Dermis blood vessel endothelial cell (primary cell): ENCODE measurements at places on chromosomes 3 and 15. TPM values are rescaled to one million over a fixed set of nuclear protein-coding genes. Genes with fewer than 3 reads are reported as not detected.

SLCO2A1 gene
- 4.9 and 10.7 TPM in 2 replicates for total RNA-seq

GTF2E1 gene
- 38.4 and 45.9 TPM in 2 replicates for total RNA-seq

CTXN2 gene
- not detected in 2 replicates for total RNA-seq

CACNA2D2 gene
- not detected in 2 replicates for total RNA-seq

PPIB gene
- total RNA-seq: 815 and 1,069 TPM in 2 replicates

KLHL40 gene
- 0.17 TPM in 1 of 2 replicates, not detected in the other for total RNA-seq

PRSS50 gene
- not detected in 2 replicates for total RNA-seq

GPR149 gene
- total RNA-seq: not detected in 2 replicates

CIB2 gene
- total RNA-seq: 1.5 and 2.5 TPM in 2 replicates

MESP1 gene
- 0.14 and 0.34 TPM in 2 replicates for total RNA-seq

SLC25A20 gene
- total RNA-seq: 21.9 and 29.3 TPM in 2 replicates

ARNT2 gene
- 0.28 and 0.34 TPM in 2 replicates for total RNA-seq

PDZRN3 gene
- under 0.01 and 0.23 TPM in 2 replicates for total RNA-seq

ASB14 gene
- not detected in 2 replicates for total RNA-seq

DNA sequence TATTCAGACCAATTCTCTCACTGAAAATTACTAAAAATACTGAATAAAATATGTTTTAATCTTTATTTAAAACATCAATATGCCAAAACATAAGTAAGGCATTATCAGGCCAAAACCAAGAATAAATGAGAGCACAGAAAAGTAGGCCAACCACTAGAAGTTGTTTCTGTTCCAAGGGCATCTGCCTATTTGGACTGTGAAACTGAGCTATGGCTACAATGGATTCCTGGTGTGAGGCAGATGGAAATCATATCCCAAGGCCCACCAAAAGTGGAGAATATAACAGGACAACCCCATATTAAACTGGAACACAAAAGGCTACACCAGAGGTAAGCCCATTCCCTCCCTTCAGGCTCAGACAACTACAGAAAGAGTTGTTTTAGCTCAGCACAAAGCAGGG, 302.8 kb upstream of the IL12A start:
- DNase-seq: no peak

DNA sequence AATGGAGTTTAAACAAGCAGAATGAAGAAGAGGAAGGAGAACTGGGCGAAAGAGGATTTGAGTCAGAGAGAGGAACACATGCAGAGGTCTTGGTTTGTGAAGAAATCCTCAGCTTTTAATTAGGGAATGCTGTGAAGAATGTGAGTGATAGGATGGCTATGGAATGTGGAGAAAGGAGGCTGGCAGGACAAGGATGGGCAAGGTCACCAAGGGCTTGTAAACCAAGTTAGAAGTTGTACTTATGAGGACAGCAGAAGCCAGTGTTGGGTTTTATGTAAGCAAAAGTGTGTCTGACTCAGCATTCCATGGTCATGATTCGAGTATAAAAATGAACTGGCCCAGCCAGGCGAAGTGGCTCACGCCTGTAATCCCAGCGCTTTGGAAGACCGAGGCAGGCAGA, 60.0 kb upstream of the IL12A start:
- peak; percentile 44 for DNase-seq

DNA sequence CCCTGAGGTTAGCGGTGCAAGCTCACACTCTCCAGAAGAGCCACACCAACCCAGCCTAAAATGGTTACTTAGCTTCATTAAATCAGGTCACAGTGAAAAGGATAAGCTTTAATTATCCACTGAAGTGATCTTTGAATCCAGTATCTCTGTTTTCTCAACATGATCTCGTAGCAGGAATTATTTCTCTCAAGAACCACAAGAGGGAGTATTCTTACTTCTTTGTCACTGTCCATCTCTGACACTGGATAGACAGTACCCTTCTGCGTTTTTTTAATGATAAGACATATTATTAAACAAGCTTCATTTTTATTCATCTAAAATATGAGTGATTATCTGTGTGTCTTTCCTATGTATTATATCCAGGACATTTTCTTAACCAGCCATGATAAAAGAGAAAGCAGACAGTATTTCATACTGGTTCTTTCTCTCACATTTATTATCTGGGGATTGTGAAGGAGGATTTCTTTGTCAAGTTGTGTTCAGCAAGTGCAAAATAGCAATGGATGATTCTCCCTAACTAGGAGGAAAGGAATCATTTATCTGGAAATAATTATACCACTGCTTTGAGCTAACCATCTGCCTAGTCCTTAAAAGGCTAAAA, 105.4 kb upstream of the CCDC54 start:
- peak; percentile 56 for DNase-seq

- no peak for DNase-seq
Measured at GRCh38 chr15:75309711-75310110, 26.2 kb upstream of the COMMD4 start.

DNA sequence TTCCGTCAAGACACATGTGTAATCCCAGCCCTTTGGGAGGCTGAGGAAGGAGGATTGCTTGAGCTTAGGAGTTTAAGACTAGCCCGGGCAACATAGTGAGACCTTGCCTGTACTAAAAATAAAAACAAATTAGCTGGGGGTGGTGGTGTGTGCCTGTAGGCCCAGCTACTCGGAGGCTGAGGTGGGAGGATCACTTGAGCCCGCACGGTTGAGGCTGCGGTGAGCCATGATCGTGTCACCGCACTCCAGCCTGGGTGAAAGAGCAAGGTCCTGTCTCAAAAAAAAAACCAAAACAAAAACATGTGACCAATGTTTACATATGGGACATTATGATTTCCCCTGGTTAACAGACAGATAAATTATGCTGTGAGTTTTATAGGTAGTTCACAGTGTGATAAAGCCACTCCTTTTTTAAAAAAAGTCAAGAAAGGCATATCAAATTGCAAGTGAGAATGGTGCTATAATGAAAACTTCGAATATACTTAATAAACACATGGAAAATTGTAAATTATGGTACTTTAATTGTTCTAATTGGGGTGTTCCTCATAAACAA, 9.2 kb downstream of the BBX start:
- DNase-seq: no peak

DNA sequence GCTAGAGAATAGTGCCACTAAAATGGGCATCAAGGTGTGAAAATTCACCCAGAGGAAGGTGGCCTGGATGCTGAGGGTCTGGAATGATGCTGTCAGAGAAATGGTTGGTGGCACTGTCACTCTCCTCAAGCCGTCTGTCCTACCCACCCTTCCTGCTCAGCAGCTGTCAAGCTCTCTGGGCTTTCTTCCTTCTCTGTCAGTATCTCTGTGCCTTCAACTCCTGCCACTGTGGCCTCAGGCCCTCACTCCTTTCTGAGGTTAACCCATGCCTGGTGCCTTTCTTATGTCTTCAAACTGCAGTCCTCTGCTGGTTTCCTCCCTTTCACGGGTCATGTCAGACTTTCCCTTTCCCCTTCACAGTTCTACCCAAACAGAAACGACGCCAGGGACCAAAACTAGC, 4.4 kb downstream of the MYO5C start:
- no peak for DNase-seq

DNA sequence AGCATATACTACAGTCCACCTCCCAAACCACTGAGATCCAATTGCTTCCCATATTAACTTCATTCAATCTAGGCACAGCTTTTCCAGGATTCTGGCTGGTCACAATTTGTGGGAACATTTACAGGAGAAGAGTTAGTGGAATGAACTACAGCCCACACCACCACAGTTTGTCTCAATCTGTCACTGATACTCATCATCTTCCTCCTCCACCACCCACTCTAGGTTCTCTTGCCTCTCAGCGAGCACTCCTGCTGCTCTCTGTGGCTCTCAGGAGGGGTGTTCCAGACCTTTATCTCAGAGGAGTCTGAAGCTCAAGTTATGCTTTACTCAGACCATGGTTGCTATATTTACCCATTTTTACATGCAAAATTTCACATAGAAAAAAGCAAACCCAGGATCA, 25.9 kb upstream of the PLA2G4D start:
- DNase-seq: no peak

DNA sequence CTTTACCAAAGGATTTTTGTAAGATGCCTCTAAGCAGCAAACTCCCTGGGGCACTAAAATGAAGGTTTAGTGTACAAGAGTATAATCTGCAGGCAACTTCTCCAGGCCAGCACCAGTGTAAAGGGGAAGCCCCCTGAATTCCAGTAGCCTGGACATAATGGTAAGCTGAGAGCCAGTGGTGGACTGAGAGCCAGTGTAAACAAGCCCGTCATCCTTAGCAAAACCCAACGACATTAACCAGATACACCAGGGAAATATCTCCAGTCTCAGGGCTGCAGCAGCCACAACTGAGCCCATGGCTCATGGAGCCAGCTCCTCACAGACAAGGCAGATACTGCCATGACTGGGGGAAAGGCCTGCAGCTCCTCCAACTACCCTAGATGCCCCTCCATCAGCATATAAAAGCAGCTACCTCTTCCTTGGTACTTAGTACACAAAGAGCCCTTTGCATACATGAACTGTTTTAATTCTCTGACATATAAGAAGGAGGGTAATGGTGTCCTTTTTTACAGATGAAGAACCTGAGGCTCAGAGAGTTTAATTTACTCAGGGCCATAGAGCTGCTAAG, 21.7 kb downstream of the PARP16 start:
- DNase-seq: no peak

DNA sequence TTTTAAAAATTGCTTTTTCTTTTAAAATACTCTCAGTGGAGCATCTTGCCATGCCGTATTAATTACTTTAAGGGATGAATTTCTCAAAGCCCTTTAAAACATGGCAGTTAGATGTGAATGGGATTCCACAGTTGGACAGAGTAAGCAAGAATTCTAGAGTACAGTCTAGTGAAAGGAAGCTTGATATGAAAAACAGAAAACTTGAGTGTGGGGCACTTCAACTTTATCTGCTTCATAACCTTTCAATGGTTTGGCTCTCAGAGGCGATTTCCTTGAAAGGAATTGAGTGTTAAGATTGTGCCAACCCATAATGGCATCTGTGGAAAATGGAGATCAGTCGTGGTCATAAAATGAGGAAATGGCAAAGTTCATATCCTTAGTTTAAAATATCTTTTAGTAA, 127.7 kb upstream of the SAMMSON start:
- no peak for DNase-seq

GRCh38 chr3:105836533-105836932, 32.3 kb downstream of the CBLB start:
- DNase-seq: no peak

GRCh38 chr15:58324533-58324932, 107.3 kb upstream of the LIPC start:
- no peak for DNase-seq

DNA sequence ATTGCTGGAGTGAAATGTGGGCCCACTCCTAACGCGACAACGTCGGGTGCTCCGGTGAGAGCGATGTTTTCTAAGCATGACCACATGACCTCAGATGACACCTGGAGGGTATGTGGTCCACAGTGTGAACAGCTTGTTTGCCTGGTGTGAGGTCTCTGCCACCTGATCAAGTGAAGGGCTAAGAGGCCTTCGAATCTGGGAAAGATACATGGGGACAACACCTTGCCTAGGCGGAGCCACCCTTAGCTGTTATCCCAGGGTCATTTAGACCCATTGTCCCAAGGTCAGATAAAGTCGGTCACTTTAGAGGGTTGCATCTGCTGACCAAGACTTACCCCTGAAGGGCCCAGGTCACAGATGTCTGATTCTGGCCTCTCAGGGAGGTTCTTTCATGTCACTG, 34.9 kb upstream of the ALDH1A3 start:
- DNase-seq: no peak

GRCh38 chr3:177374323-177374722, 177.0 kb upstream of the TBL1XR1 start:
- DNase-seq: no peak

DNA sequence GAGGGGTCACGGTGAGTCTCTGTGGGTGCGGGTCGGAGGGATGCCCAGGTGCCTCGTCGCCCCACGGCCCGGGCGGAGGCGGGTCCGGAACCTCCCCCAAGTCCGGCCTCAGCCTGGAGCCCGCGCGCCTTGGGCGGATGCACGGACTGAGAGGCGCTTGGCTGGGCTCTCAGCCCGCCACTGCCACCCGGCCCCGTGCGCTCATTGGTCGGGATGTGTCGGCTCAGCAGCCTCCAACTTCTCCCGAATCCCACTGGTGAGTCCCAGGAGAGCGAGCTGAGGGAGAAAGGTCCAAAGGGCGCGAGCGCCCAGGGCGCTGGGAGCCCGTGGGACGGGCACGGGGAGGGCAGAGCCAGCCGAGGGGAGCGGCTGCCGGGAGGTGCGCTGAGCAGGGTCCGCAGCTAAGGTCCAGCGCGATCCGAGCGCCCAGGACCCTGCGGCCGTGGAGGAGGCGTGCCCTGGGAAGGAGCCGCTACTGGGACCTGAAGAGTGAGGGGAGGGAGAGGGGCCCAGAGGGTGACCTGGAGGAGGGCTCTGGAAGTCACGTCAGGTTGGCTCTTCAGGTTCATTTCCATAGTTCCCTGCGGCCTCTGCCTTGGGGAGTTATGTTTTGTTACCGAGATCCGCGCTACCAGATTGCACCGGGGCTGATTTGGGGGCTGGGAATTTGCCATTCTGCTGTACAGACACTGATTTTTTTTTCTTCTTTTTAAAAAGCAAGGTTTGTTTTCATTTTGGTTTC, at the start of gene MME:
Gene MME (plus strand): TSS at position 574 of the 742 bp plus-strand sequence. CDS start 3,849 bp downstream, outside the sequence.
- peak; percentile 55 for DNase-seq

DNA sequence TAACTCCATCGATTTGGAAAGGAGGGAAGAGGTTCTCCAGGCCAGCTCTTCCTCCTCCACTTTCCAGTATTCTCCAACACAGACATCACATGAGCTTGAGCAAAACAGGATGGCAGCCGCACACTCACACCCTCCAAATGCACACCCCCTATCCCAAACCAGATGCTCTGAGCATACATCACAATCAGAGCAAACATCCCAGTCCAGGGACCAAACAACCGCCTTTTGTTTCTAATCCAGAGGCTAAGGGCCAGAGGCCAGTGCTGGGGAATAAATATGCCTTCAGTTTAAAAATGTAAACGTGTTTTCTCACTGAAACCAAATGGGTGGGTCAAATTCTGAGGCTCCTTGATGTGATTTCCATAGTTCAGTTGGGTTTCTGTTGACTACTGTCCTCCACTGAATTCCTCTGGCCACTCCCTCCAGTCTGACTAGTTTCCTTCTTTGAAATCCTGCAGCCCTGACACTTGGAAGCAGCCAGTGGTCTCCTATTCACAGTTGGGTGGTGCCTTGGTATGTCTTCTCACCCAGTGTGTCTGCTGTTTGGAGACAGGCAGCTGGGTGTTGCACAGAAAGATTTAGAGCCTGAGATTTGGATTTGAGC, 19.2 kb upstream of the MFGE8 start:
- no peak for DNase-seq
